ENCODE measurements at places on chromosomes 11 and 22. TPM values are rescaled to one million over a fixed set of nuclear protein-coding genes. Genes with fewer than 3 reads are reported as not detected.
A peak's percentile ranks its signal among the peaks of the same experiment; 100 is the strongest.

DNA sequence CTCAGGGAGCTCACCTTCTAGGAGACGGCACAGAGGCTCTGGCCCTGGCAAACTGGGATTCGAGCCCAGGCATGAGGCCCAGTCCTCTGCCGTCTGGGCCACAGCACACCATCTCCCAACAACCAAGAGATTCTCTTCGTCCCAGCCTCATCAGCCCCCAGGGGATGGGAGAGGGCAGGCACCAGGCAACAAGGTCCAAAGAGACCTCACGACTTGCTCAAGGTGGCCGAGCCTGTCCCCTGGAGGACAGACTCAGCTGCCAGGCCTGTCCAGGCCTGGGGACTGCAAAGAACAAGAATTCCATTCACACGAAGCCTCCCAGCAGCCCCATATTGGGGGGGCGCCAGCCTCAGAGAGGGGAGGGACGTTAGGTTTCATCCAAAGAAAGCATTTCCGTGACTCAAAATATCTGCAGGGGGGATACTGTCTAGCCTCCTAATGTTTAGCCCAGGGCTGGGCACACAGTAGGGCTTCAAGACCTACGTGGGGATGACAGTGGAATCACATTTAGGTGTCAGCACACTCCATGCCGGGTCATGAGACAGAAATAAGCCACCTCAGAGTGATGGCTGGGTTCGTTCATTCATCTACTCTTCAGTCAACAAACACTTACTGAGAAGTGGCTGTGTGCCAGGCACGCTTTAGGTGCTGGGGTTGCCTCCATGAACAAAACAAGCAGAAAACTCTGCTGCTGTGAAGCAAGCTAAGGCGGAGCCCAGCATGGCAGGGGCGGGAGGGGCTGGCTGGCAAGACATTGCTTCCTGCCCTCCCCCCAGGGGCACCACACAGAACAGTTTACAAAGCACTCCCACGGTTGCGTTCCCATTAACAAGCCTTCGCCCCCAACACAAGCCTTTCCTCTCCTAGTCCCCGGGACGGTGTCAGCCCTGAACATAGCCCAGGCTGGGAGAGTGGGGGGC, 1.2 kb downstream of the CARNS1 start:
- no peaks in the 10 kb centered on the region for H3K27me3 ChIP-seq
- peak overlapping the region; percentile 21 for H3K27ac ChIP-seq
- H3K4me3 ChIP-seq, result peak overlapping the region; percentile 72
- peak; percentile 63 for DNase-seq

- no peak overlapping the region for H3K4me3 ChIP-seq
- H3K4me1 ChIP-seq, result no peaks in the 10 kb centered on the region
Measured at GRCh38 chr11:25242928-25243327, 746.1 kb downstream of the LUZP2 start.

DNA sequence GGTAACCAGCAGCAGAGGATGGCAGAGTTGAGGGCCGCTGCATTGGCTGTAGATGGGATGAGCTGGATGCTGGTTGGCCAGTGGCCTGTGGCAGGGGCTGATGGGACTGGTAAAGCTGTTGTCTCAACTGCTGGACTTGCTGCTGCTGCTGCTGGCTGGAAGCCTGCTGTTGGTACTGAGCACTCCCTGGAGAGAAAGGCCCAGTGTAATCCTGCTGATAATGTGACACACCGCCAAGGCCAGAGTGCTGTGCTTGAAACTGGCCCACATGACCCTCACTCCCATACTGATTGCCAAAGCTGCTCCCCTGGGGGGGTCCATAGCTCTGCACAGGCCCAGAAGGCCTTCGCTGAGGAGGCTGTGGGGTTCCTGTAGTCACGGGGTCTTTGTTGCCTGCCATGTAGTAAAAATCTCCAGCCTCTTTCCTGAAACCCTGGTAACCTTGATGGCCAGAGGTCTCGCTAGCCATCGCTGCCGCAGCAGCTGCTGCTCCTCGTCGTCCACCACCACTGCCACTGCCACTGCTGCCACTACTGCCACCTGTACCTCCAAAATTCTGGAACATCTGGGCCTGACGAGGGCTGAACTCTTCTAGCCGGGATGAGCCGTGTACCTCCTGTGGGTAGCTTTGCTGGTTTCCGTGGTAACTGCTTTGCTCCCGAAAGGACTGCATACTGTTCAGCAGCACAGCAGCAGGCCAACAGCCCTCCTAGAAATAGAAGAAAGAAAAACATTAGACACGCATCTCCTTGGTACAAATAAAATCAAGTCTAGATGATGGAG, 55.6 kb downstream of the TCF20 start:
- DNase-seq, result no peak
- H3K36me3 ChIP-seq, result peaks cover 7% of the 10 kb centered on the region
- H3K27me3 ChIP-seq, result no peaks in the 10 kb centered on the region
- H3K27ac ChIP-seq, result no peak overlapping the region
- H3K4me1 ChIP-seq, result peaks cover 38% of the 10 kb centered on the region

GRCh38 chr22:28106617-28107016, 187.6 kb upstream of the PITPNB start:
- H3K27me3 ChIP-seq, result no peaks in the 10 kb centered on the region
- no peak overlapping the region for H3K4me3 ChIP-seq
- no peaks in the 10 kb centered on the region for H3K36me3 ChIP-seq
- no peak overlapping the region for H3K27ac ChIP-seq

DNA sequence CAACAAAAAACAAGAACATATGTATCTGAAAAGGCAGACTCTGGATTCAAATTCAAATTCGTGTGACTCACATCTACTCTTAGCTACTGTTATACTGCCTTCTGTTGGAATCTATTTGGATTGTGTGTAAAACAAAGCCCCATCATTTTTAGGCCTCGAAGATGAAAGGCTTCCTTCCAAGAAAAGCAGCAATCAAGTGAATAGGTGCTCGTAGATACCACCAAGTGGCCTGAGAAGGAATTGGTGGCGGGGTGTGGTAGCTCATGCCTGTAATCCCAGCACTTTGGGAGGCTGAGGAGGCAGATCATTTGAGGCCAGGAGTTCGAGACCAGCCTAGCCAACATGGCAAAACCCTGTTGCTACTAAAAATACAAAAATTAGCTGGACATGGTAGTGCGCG, 4.2 kb downstream of the GRAMD1B start:
- DNase-seq, result peak; percentile 34
- H3K4me1 ChIP-seq, result peaks cover 78% of the 10 kb centered on the region
- H3K27me3 ChIP-seq, result no peaks in the 10 kb centered on the region
- no peak overlapping the region for H3K27ac ChIP-seq

DNA sequence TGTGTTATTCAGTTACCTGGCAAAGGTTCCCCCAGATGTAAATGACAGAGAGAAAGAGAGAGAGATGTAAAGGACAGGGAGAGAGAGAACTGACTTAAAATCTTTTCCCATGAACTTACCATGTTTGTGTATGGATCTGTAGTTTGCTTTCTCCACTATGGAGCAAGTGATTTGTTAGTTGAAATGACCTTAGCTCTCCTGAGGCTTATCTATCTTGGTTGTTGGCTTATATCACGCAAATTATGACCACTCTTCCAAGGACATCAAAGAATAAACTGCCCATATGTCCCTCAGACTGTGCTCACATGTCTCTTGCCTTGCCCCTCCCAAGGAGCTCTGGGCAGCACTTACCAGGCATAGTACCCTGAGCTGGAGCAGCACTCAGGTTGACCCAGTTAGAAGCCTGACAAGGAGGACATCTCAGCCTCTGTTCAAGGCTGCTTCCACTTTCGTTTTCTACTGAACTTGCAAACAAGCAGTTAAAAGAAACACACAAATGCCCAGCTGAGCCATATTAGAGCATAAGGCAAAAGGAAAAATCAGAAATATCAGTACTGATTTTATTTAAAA, 95.3 kb upstream of the RCN1 start:
- H3K27me3 ChIP-seq, result peaks cover 6% of the 10 kb centered on the region
- H3K4me3 ChIP-seq, result peak overlapping the region; percentile 73
- H3K27ac ChIP-seq, result peak overlapping the region; percentile 71
- H3K4me1 ChIP-seq, result peaks cover 15% of the 10 kb centered on the region
- H3K36me3 ChIP-seq, result no peaks in the 10 kb centered on the region

DNA sequence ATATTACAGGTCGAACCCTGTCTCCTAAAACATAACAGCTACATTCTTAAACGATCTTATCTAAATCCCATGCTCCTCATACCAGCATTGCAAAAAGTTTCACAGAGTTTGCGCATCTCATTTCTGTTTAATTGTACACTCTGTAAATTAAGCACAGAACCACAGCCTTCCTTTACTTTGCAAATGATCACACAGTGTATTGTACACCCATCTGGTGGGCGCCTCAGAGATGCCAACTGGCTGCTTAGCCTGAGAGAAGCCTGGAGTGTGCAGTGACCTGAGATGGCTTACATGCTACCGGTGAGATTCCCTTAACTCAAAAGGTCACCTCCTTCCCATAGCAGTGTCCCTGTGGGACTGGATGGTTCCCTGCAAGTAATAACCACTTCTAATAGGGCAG, 1077.3 kb downstream of the OPCML start:
- H3K27me3 ChIP-seq, result no peaks in the 10 kb centered on the region
- H3K36me3 ChIP-seq, result peaks cover 2% of the 10 kb centered on the region
- H3K27ac ChIP-seq, result no peak overlapping the region
- DNase-seq, result no peak

DNA sequence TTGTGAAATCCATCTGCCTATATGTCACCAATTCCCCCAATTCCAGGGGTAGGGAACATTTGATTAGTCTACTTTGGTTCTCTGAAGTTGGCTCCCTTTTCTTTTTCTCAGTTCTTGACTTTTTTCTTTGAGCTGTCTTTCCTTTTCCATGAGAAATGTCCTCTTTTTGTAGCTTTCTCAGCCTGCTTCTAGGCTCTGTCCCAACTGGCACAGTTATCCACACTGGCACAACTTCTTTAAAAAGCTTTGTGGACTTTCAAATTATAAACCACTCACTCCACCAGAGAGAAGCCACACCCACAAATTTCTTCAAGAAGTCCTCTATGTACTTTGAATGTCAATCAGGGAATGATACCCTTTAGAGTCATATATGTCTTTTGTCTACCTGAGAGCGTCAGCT, 100.5 kb downstream of the TTC17 start:
- peaks cover 58% of the 10 kb centered on the region for H3K36me3 ChIP-seq
- H3K4me3 ChIP-seq, result no peak overlapping the region
- H3K4me1 ChIP-seq, result no peaks in the 10 kb centered on the region
- no peak for DNase-seq
- peak overlapping the region; percentile 38 for H3K27ac ChIP-seq

DNA sequence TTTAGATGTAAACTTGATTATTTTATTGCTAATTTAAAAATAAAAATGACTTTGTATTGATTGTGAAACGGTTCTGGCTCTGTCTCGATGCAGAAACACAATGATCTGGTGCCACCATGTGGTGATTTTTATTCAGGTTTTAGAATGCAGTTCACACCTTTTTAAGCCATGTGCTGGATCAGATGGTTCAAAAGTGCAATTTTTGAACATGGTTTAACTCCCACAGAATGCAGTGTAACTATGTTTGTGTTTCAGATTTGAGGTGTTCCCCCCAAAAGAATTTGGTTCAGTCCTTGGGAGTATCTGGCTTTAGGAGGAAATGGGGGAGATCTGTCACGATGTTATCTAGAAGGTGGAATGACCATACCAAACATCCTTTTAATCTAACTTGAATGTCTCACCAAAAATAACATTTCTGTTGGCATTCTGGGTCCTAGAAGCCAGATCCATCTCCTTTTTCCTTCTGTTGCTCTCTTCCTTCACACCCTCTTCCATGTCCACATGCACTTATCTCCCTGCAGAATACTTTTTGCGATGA, 7.9 kb downstream of the MRPL16 start:
- no peaks in the 10 kb centered on the region for H3K27me3 ChIP-seq
- H3K4me3 ChIP-seq, result no peak overlapping the region
- H3K36me3 ChIP-seq, result peaks cover 3% of the 10 kb centered on the region

GRCh38 chr22:47124451-47124881, 362.0 kb downstream of the TBC1D22A start:
- no peaks in the 10 kb centered on the region for H3K27me3 ChIP-seq
- H3K4me1 ChIP-seq, result peaks cover 12% of the 10 kb centered on the region
- H3K27ac ChIP-seq, result no peak overlapping the region

- no peak overlapping the region for H3K4me3 ChIP-seq
- no peaks in the 10 kb centered on the region for H3K27me3 ChIP-seq
- no peak for DNase-seq
- H3K36me3 ChIP-seq, result no peaks in the 10 kb centered on the region
- H3K4me1 ChIP-seq, result no peaks in the 10 kb centered on the region
Measured at GRCh38 chr11:129484068-129484467, 108.4 kb downstream of the BARX2 start.

GRCh38 chr11:46559815-46560214, 34.0 kb downstream of the AMBRA1 start:
- H3K27ac ChIP-seq, result peak overlapping the region; percentile 98
- no peaks in the 10 kb centered on the region for H3K27me3 ChIP-seq
- DNase-seq, result no peak

The MYO18B gene
- 2.8 TPM for total RNA-seq

The SH3BP1 gene
- total RNA-seq, result 99.0 TPM

The SGSM1 gene
- 0.07 TPM for total RNA-seq

The HORMAD2 gene
- 0.12 TPM for total RNA-seq

The DDI1 gene
- total RNA-seq, result not detected

Measured in activated T-cell treated with anti-CD3 and anti-CD28 coated beads, Interleukin-2, amount 50 U/mL, for 72 hours (primary cell).